ENCODE measurements at places on chromosomes 13 and 19. TPM values are rescaled to one million over a fixed set of nuclear protein-coding genes. Genes with fewer than 3 reads are reported as not detected.
A peak's percentile ranks its signal among the peaks of the same experiment; 100 is the strongest.

GAPDHS gene
- not detected for total RNA-seq

IZUMO2 gene
- total RNA-seq = not detected

CYP2A6 gene
- not detected for total RNA-seq

CACNG6 gene
- 0.92 TPM for total RNA-seq

ZNF813 gene
- 32.6 TPM for total RNA-seq

MAST3 gene
- 15.1 TPM for total RNA-seq

DNA sequence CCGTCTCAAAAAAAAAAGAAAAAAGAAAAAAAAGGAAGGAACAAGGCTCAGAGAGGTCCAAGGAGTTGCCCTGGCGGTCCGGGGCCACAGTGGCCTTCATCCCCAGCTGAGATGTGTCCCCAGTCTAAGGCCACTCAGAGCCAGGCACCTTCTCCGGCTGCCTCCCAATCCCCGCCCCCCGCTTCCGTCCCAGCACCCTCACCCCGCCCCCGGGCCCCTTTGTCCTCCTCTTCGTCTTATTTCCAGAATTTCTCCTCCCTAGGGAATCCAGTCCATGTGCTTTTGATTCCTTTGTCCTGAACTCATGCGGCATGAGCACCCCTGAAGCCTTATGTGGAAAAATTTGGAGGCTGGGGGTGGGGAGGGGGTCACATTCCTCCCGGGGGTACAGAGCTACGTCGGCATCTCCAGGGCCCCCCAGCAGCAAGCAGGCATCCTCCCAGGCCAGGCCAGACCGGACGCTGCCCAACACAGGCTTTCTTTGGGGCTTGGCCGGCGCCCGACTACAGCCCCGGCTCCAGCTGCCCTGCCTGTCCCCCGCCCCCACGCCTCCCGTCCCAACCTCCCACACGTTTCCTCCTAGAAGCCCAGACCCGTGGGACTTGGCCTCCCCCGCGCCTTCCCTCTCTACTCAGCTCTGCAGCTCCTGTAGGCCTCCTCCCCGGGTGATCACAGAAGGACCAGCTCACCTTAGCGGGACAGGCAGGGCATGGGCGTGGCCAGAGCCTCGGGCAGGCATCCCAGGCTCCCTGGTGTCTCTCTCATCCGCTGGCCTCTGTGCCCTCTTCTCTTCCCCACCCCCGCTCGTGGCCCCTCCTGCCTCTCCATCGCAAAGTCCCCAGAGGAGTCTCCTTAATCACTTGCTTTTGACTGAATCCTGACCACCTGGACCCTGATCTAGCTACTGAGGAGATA lies 17.8 kb upstream of the ADGRE5 start:
- DNase-seq = peak; percentile 93
- H3K36me3 ChIP-seq = no peaks in the 10 kb centered on the region

- peaks cover 26% of the 10 kb centered on the region for H3K4me1 ChIP-seq
- no peaks in the 10 kb centered on the region for H3K27me3 ChIP-seq
- H3K36me3 ChIP-seq = peaks cover 80% of the 10 kb centered on the region
- peak overlapping the region; percentile 31 for H3K4me3 ChIP-seq
These were observed 20.4 kb downstream of the PROZ start for GRCh38 chr13:113178896-113179167.

DNA sequence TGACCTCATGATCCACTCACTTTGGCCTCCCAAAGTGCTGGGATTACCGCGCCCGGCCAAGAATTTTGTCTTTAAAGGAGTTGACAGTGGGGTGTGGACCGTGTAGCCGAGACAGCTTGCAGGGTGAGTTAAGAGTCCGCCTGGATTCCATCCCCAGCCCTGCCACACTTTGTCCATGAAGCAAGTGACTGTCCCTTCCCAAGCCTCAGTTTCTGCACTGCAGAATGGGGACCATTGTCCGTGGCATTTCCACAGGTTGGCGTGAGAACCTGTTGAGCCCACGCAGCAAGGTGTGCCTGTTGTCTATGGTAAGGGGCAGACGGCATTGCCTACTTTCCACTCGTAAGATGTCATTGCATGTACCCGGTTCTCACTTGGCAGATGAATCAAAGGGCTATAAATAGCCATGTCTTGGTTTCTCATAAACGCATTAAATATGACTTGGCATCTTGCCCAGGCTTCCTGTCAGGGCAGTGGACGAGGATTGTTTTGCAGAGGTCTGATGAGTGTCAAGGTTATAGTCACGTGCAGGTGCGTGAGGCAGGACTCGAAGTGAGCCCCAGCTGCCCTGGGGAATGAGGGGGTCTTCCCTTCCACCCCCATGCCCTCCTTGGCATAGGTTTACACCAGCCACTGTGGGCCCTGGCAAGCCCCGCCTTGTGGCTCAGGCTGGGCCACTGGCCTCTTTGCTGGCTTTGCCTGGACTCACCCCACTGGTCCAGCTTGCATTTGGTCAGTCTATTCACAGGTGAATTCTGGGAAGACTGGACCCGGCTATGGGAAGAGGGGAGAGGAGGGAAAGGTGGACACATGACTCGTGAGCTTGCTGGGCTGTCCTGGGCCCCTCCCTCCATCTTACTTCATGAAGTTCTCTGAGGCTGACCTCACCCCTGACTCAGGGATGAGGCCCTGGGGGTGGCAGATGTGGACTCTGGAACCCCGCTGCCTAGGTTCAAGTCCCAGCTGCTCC lies 14.6 kb downstream of the FAM187B start:
- no peak overlapping the region for H3K4me3 ChIP-seq
- no peaks in the 10 kb centered on the region for H3K4me1 ChIP-seq
- DNase-seq = peak; percentile 11
- H3K27me3 ChIP-seq = no peaks in the 10 kb centered on the region

GRCh38 chr13:108895220-108895704 lies 265.9 kb downstream of the MYO16 start:
- DNase-seq = no peak
- no peaks in the 10 kb centered on the region for H3K4me1 ChIP-seq
- no peaks in the 10 kb centered on the region for H3K36me3 ChIP-seq
- no peaks in the 10 kb centered on the region for H3K27me3 ChIP-seq
- no peak overlapping the region for H3K4me3 ChIP-seq

DNA sequence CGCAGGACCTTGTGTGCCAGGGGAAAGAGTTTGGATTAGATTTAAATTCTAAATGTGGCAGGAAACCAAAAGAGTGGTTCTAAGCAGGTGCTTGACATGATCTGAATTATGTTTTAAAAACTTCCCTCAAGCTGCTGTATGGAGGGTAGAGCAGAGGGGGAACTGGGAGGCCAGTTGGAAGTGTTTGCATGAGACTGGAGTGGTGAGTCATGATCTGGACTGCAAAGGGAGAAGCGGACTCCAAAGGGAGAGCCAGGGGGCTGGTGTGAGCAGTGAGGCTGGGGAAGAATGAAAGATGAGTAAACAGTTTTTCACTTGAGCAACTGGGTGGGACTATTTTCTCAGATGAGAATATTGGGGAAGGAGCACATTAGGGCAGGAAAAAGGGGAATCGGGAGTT lies 206.1 kb downstream of the DNAJC15 start:
- H3K27me3 ChIP-seq = no peaks in the 10 kb centered on the region
- DNase-seq = no peak
- H3K36me3 ChIP-seq = no peaks in the 10 kb centered on the region

GRCh38 chr19:47005164-47005641 lies 14.4 kb upstream of the NPAS1 start:
- no peak overlapping the region for H3K4me3 ChIP-seq
- peak; percentile 65 for DNase-seq
- H3K4me1 ChIP-seq = no peaks in the 10 kb centered on the region
- H3K36me3 ChIP-seq = peaks cover 4% of the 10 kb centered on the region
- peak overlapping the region; percentile 24 for H3K27ac ChIP-seq

GRCh38 chr13:30329009-30329585 lies 21.7 kb upstream of the KATNAL1 start:
- DNase-seq = no peak
- no peak overlapping the region for H3K4me3 ChIP-seq
- H3K36me3 ChIP-seq = no peaks in the 10 kb centered on the region
- peaks cover 10% of the 10 kb centered on the region for H3K27me3 ChIP-seq

- H3K27ac ChIP-seq = peak overlapping the region; percentile 38
- H3K4me3 ChIP-seq = no peak overlapping the region
- H3K4me1 ChIP-seq = peaks cover 32% of the 10 kb centered on the region
- peaks cover 89% of the 10 kb centered on the region for H3K27me3 ChIP-seq
- peak; percentile 80 for DNase-seq
These were observed 47.2 kb downstream of the LYL1 start for GRCh38 chr19:13055213-13056051.

GRCh38 chr13:112953591-112954487 lies 15.2 kb upstream of the MCF2L start:
- no peaks in the 10 kb centered on the region for H3K4me1 ChIP-seq
- H3K36me3 ChIP-seq = no peaks in the 10 kb centered on the region
- DNase-seq = peak; percentile 48
- H3K27me3 ChIP-seq = no peaks in the 10 kb centered on the region
- H3K4me3 ChIP-seq = no peak overlapping the region

DNA sequence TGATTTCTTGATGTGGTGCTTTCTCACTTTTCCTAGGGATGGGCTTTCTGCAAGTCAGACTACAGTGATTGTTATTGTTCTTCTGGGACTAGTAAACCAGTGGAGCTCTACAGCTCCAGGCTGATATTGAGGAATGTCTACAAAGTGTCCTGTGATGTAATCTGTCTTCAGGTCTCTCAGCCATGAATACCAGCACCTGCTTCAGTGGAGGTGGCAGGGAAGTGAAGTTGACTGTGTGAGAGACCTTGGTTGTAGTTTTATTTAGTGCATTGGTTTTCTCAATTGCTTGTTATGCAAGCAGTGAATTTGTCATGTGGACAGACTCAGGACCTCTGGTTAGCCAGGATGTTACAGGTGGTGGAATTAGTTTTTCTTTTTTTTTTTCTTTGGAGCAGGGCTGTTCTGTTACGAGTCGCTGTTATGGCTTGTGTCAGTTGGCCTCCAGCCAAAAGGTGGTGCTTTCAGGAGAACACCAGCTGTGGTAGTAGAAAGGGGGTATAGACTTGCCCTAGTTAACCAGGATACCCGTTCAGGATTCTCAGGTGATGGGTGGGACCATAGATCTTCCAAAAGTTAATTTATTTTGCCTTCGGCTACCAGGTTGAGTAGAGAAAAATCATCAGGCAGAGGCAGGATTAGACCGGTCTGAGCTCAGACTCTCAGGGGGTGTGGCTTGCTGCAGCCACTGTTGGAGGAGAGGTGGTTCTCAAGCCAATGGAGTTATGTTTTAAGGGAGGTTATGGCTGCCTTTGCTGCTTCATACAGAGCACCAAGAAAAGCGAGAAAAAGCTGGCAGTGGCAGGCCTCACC lies 11.9 kb upstream of the ZNF675 start:
- no peaks in the 10 kb centered on the region for H3K36me3 ChIP-seq
- DNase-seq = no peak
- no peak overlapping the region for H3K4me3 ChIP-seq
- H3K4me1 ChIP-seq = no peaks in the 10 kb centered on the region

DNA sequence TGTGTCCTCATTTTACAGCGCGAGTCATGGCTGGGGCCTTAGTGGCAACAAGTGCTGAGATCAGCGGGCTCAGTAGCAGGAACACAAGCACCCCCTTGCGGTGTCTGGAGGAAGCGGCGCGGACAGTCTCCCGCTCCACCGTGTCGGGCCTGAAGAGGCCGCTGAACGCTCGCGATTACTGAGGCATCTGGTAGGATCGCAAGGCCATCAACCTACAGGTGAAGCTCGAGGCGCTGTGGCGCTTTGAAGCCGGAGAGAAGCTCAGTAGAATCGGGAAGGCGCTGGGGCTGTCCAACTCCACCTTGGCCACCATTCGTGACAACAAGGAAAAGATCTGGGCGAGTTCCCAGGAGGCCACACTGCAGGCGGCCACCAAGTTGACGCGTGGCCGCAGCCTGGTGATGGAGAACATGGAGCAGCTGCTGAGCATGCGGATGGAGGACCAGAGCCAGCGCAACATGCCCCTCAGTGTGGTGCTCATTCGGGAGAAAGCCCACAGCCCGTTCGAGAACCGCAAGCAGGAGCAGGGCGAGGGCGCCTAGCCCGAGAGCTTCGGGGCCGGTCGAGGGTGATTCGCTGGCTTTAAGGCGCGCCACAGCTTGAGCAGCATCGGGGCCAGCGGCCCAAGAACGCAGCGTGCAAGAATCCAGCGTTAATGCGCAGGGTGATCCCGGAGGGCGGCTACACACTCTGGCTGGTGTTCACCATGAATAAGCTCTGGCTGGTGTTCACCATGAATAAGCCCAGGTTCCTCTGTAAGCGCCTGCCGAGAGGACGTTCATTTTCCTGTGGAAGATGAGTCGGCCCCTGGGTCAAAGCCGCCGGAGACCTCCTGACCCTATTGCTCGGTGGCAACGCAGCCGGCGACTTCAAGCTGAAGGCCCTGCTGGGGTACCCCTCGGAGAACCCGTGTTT lies 8.3 kb upstream of the MZF1 start:
- peaks cover 15% of the 10 kb centered on the region for H3K36me3 ChIP-seq
- no peaks in the 10 kb centered on the region for H3K27me3 ChIP-seq
- H3K4me1 ChIP-seq = no peaks in the 10 kb centered on the region
- DNase-seq = peak; percentile 98
- H3K4me3 ChIP-seq = no peak overlapping the region
- no peak overlapping the region for H3K27ac ChIP-seq

DNA sequence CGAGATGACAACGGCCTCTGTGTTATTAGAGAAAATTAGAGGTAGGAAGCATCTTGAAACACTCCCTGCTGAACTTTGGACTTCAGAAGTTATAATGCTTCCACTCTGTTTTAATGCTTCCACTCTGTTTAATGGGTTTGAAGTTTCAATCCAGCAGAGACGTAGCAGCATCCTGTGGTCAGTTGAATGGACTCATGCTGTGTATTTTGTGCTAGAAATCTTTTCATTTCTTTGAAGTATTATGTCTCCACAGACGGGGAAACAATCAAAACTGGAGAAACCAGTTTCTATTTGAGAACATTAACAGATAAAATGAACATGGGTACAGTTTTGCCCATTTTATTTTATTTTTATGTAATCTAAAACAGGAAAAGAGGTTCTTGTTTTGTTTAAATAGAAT lies 1736.2 kb downstream of the SLITRK5 start:
- DNase-seq = no peak
- no peak overlapping the region for H3K4me3 ChIP-seq
- no peaks in the 10 kb centered on the region for H3K27me3 ChIP-seq
- H3K4me1 ChIP-seq = no peaks in the 10 kb centered on the region

GRCh38 chr19:18520848-18521691 lies 800 bp downstream of the ELL start:
- no peaks in the 10 kb centered on the region for H3K4me1 ChIP-seq
- DNase-seq = peak; percentile 73
- no peaks in the 10 kb centered on the region for H3K36me3 ChIP-seq
- H3K4me3 ChIP-seq = peak overlapping the region; percentile 95
- no peaks in the 10 kb centered on the region for H3K27me3 ChIP-seq
- H3K27ac ChIP-seq = no peak overlapping the region

DNA sequence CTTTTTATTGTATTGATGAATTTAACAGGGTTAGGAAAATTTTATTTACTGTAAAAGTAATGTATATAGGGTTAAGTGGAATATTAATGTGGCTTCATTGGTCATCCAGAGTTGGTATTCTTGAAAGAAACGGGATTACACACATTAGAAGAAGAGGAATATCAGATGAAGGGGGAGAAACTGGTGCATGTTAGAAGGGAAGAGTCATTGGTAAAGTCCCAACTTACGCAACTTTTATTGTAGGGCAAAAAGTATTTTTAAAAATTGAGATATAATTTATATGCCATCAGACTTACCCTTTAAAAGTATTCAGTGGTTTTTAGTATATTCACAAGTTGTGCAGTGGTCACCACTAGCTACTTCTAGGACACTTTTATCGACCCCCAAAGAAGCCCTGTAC lies 47.3 kb downstream of the DNAJC3 start:
- DNase-seq = no peak
- no peaks in the 10 kb centered on the region for H3K27me3 ChIP-seq
- peaks cover 30% of the 10 kb centered on the region for H3K36me3 ChIP-seq
- no peaks in the 10 kb centered on the region for H3K4me1 ChIP-seq
- no peak overlapping the region for H3K4me3 ChIP-seq
- no peak overlapping the region for H3K27ac ChIP-seq

GRCh38 chr13:100811024-100811865 lies 136.7 kb upstream of the TMTC4 start:
- DNase-seq = no peak
- H3K27me3 ChIP-seq = no peaks in the 10 kb centered on the region
- H3K27ac ChIP-seq = peak overlapping the region; percentile 12
- no peaks in the 10 kb centered on the region for H3K4me1 ChIP-seq
